Fibroblast of skin of right biceps (primary cell): ENCODE measurements at places on chromosomes 3 and 15.

- no peak for DNase-seq
These were observed 29.5 kb downstream of the LINS1 start for GRCh38 chr15:100572362-100572983.

DNA sequence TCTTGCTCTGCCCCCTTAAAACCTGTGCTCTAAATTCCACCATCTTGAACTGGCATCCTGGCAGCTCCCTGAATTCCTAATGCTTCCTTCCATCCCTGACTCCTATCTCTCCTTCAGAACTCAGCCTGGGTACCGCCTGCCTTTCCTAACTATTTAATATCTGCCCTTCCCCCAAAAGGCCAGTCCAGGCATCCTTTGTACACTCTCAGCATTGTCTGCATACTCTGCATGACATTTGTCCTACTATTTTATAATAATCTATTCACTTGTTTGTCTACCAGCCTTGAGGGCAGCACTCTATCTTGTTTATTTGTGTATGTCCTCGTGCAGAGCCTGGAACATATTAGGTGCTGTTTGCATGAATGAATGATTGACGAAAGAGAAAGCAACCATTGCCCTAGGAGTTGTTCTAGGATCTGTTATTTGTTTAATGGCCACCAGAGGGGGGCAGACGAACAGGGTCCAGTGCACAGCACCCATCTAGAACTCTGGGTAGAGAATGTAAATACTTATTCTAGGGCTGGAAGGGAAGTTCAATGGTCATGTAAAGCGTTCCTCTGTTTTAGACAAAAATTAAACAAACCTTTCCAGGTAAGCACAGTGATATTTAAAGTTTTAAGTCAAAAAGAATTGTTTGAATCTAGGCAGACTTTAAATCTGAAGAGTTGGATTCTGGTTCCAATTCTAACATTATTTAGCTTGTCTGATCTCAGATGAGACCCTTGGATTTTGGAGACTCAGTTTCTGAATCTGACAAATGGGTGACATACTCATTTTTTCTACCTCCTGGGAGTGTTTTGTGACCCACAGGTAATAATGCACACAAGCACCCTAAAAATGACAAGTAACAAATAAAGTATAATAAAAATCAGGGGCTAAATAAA lies 125.8 kb upstream of the GALNT15 start:
- peak; percentile 82 for DNase-seq

DNA sequence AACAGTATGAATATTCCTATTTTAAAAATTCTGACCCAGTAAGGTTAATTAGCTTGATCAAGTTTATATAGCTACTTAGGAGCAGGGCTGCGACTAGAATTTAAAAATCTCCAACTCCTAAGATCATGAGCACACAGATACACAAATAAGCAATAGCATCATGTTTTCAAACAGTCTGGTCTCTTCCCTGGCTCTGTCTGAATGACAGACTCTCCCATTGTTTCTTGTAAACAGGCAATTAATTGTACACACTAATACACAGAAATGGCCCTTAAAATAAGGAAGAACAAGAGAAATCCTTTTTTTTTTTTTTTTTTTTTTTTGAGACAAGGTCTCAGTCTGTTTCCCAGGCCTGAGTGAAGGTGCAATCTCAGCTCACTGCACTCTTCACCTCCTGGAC lies 1064.4 kb upstream of the CFAP20DC start:
- DNase-seq: no peak

DNA sequence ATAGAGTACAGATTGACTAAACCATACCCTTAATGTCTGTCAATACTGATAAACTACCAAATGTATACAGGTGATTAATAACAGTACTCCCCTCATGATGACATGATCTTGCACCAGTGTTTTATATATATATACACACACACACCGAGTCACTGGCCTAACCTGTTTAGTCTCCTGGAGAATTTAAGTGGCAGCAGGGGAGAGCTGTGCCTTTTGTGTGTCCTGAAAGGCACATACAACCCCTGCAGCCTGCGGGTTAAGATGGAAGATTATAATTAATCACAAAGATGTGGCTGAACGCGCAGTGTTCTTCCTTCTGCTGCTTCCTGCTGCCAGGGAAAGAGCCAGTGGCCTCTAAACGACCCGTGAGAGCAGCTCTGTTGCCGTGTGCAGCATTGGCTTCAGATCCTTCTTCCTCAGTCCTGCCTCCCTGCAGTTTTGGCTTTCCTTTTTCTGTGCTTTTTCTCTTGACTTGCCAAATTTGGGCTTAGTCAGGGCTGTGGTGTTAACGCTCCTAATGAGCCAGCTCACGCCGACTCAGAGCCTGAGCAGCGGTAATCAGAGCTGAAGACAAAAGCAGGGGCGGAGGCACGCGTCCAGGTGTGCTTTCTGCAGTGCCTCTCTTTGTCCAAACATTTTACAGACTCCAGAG lies 42.5 kb upstream of the UBE3A start:
- no peak for DNase-seq

DNA sequence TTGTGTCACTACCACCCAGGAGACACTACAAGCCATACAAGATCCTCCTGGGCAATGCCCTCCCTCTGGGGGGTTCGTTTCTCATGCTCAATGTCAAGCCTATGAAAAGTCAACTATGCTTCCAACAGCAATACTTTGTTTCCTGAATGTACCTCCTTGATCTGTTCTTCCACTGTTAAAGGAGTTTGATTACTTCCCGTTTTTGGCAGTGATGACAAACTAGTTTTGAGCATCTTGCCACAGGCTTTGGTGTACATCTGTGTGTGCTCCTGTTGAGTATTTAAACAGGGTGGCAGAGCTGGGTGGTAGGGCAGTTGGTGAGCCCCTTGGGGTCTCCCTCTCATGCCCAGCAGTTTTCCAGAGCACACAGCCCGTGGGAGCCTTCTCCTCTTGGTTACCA lies 81.4 kb downstream of the IL12A start:
- no peak for DNase-seq

GRCh38 chr15:85380812-85381642 lies 624 bp downstream of the AKAP13 start:
- DNase-seq: peak; percentile 41

- DNase-seq: no peak
These were observed 25.8 kb downstream of the USP3 start for GRCh38 chr15:63530235-63530634.

GRCh38 chr3:181628384-181628783 lies 83.3 kb upstream of the SOX2 start:
- no peak for DNase-seq

DNA sequence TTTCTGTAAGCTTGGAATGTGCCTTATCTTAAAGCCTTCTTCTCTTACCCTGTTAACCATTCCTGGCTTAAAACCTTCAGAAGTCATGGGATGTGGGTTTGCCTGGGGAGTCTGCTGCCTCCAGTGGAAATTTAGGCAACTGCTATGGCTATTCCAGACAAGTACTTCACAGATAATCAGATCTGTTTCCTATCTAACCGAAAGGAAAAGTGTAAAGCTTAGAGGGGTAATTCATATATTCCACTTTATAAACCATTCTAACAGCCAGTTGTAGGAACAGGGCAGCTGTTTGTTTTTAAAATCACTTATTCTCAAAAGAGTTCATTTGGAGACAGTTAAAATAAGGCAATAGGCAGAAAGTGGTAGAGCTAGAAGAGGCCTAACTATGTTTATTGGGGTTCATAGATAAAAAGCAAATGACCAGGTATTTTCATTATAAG lies 219.9 kb downstream of the TCF12 start:
- DNase-seq: peak; percentile 68

- no peak for DNase-seq
These were observed 25.1 kb upstream of the SMAD3 start for GRCh38 chr15:67040277-67040676.

GRCh38 chr3:37653466-37653865 lies 208.2 kb upstream of the CTDSPL start:
- no peak for DNase-seq

GRCh38 chr15:83595191-83595590 lies 58.7 kb upstream of the ADAMTSL3 start:
- DNase-seq: no peak

DNA sequence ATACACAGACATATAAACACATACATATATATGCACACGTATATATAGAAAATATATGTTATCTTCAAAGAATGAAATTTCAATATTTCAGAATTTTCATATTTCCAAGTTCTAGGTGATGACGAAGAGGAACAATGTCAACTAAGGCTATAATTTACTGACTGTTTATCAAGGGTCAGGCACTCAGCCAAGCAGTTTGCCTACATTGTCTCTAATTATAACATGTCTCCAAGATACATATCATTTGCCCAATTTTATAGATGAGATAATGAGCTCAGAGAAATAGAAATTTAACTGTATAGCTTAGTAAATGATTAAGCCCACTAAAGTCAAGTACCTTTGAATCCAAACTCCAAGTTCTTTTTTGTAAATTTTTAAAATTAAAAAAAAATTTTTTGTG lies 99.9 kb upstream of the PLSCR4 start:
- DNase-seq: no peak

DNA sequence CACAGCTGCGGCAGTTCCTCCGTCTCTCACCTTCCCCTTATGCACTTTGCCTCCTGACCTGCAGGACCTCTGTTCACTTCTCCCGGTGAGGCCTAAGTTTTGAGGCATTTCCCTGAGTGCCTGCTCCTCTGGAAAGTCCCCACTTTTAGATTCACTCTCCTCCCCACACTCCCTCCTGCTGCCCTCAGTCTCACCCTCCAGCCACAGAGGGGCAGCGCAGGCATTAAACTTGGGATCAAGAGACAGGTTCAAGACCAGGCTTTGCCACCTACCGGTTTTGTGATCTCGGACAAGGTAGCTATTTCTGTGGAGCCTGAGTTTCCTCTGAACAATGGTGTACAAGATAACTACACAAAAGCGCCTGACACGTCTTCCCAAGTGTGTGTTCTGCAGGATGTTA lies 19.4 kb downstream of the SLC6A11 start:
- no peak for DNase-seq

DNA sequence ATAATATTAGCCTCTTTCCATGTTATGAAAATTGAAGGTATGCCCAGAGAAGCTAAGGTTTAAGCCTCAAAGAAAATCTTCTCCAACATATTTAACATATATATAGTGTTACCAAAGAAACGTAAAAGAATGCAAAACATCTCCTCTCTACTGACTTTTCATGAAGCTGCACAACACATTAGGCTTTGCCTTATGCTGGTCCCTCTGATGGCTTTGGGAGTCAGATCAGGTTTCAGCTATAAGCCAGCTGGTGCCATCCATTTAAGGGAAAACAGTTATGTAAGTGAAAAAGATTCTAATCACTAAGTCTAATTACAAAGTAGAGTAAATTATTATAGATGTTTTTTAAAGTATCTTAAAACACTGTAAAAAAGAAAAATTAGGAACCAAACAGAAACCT lies 410.5 kb downstream of the LSAMP start:
- DNase-seq: peak; percentile 33

DNA sequence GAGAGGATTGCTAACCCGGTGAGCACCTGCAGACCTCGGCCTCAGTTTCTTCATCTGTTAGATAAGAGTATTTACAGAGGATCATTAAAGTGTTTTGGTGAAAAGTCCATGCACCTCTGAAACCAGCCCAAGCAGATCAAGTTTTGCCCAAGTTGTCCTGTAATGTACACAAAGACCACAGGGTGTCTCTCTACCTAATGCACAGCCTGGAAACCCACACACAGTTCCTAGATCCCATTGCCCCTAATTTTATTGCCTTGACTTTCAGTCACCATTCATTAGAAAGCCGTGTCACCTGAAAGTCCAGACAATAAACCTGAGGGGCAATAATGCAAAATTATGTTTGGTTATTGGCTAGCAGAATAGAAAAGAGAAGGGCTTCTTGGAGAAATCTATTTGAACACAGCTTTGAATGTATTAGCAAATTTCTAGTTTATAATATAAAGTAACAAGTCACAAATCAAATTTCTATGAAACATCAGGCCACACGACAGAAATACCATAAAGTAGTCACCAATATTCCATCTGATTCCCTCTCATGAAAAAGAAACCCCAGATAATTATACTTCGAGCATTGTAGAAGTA lies 161.3 kb upstream of the SLC2A2 start:
- peak; percentile 40 for DNase-seq

DNA sequence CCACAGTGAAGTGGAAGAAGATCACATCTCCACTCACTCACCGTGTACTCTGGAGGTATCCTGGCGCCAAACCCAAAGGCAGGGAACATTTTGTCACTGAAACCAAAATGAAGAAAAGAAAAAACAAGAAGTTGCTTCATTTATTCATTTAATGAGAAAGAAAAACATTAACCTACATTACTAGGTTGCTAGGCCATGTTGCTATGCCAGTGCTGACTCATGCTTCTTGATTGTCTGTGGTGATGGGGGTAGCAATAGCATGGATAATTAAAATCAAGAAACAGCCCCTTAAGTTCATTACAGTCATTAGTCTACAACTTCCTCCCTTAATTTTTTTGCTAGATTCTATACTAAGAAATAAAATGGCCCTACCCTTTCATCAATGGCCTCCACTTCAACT lies 52.7 kb upstream of the MRPL3 start:
- peak; percentile 45 for DNase-seq

DNA sequence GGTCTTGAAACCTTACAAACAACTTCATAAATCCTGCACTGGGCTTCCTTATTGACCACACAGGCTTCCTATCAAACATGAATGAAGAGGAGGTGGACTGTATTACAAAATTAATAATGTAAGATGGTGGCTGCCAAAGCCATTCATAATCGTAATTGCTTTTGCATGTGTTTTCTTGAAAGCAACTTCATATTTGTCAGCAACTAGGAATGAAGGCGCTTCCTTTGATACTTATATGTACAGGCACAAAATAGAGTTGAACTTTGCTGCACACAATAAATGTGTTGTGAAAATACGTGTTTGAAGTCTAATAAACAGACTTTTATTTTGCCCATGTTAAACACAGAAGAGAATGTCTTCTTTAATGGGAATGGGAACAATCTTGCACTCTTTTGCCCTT lies 72.1 kb upstream of the OXTR start:
- peak; percentile 40 for DNase-seq

- no peak for DNase-seq
These were observed 27.2 kb downstream of the MAP2K5 start for GRCh38 chr15:67569668-67570067.

DNA sequence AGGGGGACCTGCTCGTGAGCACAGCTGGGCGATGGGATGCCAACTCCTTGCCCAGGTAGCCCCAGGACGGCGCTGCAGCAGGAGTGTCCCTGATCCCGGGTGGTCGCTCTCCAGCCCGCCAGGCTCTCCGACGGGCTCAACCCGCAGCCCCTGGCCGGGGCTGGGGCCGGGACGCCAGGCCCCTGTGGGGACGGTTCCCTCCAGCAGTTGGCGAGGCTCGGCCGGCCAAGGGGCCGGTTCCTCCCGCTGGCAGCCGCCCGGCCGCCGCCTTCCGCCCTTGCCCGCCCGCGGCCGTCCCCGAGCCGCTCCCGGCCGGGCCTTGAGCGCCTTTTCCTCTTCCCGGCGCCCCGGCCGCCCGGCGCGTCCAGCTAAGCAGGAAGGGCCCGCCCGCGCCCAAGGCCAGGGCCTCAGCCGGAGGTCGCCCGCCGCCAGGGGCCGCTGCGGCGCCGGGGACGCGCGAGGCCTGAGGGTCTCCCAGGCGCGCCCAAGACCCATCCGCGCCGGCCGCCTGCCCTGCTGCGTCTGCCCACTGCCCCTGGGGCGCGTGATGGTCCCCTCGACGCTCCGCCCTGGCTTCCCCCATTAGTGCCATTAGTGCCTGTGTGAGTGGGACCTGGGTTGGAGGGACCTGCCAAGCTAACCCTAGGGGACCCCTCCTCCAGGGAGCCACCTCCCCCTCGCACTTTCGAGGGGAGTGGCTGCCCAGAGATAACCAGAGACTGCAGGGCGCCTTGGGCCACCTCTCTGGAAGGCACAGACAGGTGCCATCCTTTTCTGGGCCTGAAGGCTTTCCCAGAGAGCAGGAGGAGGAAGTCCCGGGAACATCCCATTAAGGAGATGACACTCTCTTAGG lies 106.4 kb downstream of the FBLN2 start:
- peak; percentile 32 for DNase-seq

- peak; percentile 84 for DNase-seq
These were observed 9.2 kb upstream of the TGFBR2 start for GRCh38 chr3:30597131-30597768.
